NCI-H2227 treated with DMSO at 0.1 percent for 48 hours (cell line): ENCODE measurements at places on chromosomes 16 and 17.

DNA sequence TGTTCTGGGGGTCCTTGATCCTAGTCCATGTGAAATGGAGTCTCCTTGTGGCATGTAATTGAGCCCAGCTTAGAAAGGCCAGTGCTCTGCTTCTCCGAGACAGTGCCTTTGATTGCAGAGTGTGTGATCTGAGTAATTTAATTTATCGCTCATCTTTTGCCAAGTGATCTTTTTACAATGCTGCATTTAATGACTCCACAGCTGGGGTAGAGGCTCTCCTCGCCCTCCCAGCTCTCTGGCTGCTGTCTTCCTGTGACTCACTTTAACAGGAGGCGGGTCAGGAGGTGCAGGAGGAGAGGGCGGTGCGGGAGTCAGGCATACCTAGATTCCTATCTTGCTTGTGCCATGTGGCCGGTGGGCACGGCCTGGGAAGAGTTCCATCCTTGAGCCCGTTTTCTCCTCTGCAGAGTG is 113.4 kb upstream of the FOXF1 start:
- DNase-seq = no peak

DNA sequence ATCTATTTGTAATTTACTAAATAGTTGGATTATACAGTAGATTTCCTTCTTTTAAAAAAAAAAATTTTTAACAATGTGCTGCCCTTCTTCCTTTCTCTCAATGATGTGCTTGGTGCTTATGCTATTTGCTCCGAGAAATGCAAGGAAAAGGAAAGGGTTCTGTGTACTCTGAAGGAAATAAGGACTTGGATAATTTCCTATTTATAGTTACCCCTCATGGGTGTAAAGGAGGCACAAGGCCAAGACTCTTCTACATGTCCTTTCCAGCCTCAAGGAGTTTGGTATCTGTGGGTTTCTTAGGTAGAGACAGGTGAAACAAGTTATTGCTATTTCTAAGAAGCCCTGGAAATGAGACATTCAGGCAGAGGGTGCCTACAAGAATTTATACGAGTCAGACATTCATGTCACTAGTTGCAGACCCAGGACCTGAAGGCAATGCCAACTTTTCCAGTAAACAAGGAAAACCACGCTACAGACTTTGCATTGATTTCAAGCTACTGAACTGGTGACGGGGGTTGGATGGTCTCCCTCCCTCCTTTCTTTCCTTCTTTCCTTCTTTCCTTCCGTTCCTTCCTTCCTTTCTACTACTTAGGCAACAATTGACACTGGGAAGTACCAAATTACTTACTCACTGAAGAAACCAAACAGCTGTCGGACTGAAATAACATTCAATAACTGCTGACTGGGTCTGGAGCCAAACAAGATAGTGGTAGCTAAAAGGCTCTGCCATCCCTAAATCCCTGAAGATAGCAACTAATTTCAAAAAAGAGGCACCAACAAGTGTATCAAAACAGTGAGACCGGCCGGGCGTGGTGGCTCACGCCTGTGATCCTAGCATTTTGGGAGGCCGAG is 33.8 kb upstream of the GHDC start:
- DNase-seq = no peak

DNA sequence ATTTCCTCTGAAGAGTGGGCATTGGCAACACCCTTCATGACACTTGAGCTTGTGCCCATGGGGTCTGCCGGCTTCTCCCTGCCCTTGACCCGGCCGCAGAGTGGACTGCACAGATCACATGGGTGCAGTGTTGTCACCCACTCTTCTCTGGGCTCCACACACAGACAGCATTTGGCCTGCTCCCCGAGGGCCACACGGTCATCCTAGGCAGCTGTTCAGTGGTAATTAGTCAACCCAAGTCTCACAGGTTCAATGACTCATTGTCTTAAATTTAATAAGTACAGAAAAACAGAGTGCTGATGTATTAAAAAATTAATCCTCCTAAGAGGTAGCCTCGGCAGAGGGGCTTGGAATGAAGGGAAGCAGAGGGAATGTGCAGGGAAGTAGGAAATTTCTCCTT is 204.8 kb downstream of the MSI2 start:
- no peak for DNase-seq

DNA sequence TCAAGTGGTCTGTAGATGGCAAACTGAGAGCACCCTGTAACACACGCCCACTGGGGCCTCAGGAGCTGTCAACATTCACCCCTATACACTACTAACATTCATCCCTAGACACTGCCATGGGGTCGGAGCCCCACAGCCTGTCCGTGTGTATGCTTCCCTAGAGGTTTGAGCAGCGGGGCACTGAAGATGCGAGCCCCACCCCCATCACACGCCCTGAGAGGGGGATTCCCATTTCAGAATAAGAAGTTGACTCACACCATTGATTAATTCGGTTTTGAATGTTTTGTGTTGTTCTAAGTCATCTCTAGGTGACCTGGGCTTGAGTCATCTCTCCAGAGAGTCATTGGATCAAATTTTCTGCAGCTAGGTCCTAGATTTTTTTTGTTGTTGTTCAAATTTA is 37.3 kb upstream of the MMD start:
- DNase-seq = no peak

- no peak for DNase-seq
These were observed 67.1 kb downstream of the RMI2 start for GRCh38 chr16:11412175-11412904.
